ENCODE measurements at places on chromosomes 13 and 19.

GRCh38 chr19:5257155-5258045, 83.2 kb downstream of the PTPRS start:
- DNase-seq, result no peak

- DNase-seq, result no peak
Observed at GRCh38 chr13:49635599-49636433, 7.5 kb downstream of the ARL11 start.

DNA sequence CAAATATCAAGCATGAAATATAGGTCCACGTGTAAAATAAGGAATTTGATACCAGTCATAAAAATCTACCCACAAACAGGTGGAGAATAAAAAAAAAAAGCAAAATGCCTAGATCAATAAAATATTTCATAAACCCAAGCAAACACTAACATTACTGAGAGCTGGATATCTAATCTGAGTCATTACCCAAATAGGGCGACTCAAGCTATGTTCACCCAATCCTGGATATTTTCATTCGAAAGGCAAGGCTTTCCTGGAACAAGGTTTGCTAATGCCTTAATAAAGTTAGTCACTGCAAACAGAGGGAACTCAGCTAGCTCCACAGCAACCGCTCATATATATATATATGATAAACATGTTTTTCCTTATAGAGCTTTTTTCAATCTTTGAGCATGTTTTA, 33.5 kb upstream of the TM9SF2 start:
- DNase-seq, result no peak

DNA sequence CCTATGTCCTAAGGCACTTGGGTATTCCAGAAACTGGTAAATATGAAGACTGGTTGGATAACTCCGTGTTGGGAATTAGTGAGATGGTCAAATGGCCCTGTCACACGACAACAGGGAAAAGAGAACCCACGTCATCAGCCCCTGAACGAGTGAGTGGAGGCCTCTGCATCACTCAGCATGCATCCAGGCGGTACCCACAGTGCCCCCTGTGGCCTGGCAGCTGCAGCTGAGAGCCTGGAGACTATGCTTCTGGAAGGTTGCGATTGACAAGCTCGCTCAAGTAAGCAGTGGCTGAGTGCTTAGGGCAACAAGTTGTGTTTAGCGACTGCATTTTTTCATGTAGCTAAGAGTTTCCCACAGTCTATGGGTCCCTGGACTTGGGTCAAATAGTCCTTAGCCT, 55.9 kb downstream of the COL4A2 start:
- DNase-seq, result no peak

GRCh38 chr13:102039264-102039663, 362.6 kb downstream of the FGF14 start:
- DNase-seq, result no peak

DNA sequence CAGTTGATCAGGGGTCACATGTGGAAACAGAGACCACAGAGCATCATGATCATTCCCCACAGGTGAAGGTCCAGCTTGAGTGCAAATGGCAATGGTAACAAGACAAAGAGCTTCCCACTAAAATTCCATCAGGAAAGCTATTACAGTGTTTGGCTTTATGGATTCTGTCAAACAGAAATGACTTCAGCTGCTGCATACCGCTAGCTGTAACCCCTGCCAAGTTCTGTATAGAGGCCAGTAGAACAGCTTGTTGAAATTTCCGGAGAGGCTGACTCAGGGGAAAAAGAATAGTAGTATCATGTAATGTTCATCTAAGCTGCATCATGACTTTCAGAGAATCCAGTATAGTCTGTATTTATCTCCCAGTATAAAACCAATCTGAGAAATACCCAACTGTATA, 1704.7 kb downstream of the SLITRK5 start:
- DNase-seq, result peak; percentile 5

- DNase-seq, result peak; percentile 26
Observed at GRCh38 chr19:1074544-1075283, 7.7 kb downstream of the ARHGAP45 start.

DNA sequence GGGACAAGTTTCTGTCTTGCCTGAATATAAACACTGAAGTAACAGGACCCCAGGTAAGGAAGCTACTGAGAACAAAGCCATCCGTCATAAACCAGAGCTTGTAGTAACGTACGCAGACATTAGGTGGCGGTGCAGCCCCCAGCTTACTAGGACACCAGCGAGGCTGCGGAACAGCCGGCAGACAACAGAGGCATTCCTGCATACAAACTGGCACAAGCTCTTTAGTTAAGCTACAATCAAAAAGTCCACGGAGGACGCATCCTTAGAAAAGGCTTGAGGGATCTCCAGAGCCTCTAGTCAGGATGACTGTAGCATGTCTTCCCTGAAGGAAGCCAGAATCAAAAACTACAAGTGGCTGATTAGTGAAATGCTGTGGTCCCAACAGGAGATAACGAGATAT, 26.2 kb downstream of the ZNF160 start:
- peak; percentile 78 for DNase-seq

- no peak for DNase-seq
Observed at GRCh38 chr19:29680447-29680846, 15.2 kb downstream of the PLEKHF1 start.

GRCh38 chr13:97359181-97360057, 74.5 kb upstream of the RAP2A start:
- DNase-seq, result peak; percentile 81

GRCh38 chr19:42461700-42462324, 19.1 kb upstream of the CXCL17 start:
- DNase-seq, result no peak

DNA sequence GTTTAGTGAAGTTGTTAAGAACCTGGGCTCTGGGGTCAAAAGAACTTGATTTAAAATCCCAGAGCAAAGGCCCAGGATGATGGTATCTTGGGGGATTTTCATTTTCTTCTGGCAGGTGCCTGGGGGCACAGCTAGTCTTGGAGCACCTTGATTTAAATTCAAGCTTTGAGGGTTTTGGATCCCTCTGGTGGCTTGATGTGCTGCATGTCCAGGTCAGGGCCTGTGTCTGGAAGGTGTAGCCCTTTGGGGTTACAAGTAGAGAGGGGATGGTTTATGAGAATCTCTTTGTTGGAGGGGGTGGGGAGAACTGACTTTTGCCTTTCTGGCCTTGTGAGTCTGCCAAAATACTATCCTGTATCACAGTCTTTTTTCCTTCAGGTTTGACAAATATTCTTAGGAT, 55.8 kb downstream of the AKAP11 start:
- DNase-seq, result no peak

DNA sequence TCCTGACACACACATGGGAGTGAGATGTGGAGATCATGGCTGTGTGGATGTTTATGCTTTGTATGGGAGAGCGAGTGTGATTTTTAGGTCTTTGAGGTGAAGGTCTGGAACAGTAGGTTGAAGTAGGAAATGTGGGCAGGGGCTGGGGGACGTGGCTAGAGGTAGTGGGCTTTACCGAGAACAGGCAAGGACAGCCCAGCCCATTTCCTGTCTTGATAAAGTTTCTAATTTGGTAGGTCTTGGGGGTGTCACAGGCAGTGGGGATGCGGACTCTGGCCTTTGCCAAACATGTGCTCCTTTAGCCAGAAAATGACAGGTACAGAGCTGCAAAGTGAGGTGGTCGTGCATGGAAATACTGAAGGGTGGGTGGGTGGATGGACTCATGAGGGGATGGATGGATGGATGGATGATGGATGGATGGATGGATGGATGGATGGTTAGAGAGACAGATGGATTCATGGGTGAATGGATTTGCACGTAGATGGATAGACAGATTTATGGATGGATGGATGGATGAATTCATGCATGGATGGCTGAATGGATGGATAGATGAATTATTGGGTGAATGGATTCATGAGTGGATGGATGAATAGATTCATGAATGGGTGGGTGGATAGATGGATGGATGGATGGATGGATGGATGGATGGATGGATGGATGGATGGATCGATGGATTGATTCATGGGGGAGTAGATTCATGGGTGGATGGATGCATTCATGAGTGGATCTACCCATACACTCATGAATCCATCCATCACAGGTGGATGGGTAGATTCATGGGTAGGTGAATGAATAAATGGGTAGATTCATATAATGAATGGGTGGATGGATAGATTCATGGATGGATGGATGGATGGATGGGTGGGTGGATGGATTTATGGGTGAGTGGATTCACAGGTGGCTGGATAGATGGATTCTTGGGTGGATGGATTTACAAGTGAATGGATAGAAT, 69.3 kb upstream of the USE1 start:
- DNase-seq, result no peak

DNA sequence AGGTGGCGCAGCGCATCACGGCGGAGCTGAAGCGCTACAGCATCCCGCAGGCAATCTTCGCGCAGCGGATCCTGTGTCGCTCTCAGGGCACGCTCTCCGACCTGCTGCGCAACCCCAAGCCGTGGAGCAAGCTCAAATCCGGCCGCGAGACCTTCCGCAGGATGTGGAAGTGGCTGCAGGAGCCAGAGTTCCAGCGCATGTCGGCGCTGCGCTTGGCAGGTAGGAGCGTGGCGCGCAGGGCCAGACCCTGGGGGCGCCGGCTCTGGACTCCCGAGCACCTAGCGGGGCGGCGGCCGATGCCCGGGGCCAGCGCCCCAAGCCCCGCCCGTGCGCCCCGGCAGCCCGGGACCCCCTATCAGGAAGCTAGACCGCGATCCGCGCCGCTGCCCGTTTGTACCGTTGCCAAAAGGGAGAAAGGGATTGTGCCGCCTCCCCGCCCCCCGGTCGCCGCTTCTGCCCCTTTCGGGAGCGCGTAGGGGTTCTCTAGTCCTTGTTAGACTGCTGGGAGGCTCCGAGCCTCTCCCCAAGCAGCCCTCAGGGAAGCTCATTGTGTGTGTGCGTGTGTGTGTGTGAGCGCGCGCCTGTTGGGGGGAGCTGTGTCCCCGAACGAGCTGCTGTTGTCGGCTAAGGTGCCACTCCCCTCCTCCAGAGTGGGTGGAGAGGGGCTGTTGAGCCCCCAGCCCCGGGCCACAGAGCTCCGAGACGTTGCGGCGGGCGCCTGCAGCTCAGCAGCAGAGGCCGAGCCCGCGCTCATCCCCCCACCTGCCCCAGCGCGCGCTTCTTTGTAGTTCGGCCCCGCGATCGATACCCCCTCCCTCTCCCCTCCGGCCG, 1.5 kb downstream of the ONECUT3 start:
- DNase-seq, result no peak

GRCh38 chr19:8397271-8397670, 7.1 kb downstream of the RAB11B start:
- no peak for DNase-seq

GRCh38 chr19:11506101-11506555, 489 bp upstream of the ZNF653 start:
- DNase-seq, result no peak

- DNase-seq, result no peak
Observed at GRCh38 chr19:16061943-16062342, 14.4 kb upstream of the TPM4 start.

DNA sequence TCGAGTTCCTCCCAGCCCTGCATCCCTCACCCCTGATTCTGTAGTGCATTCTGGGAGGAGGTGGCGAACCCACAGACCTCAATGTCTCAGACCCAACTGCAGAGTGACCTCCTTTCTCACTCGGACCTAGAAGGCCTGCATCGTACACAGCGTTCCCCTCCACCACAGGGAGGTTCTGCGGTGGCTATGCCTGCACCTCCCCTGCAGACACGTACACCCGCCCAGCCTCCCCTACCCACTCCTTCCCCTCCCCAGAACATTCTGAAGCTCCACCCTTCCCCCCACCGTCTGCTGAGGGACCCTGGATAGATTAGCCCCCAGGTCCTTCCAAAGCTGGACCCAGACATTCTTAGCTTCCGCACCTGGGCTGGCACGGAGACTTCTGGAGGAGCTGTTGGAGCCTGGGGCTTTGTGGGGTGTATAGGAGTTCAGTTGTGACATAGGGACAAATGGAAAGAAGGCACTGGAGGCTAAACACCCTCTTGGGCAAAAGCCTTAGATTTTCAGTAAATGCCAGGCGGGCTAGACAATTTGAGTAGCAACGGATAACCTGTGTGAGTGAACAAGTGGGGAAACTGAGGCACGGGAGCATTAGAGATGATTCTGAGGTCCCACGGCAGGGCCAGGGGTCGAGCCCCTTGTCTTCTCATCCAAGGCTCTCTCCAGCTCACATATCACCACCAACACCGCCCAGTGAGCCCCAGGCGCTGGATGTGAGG, 420 bp upstream of the FSD1 start:
- DNase-seq, result no peak

DNA sequence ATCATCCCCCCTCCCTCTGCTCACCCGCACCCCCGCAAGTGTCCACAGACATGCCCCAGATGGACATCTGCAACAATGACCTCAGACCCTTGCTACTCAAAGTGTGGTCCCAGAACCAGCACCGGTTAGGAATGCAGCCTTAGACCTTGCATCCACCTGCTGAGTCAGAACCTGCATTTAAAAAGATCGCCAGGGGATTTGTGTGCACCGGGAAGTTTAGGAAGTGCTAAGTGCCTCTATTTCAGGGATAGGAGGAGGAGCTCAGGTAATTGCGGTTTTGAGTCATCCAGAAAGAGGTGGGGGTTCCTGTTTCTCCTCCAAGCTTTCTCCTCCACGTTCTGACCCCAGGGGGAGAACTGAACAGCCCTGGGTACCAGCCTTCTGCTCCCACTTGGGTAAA, 46.2 kb downstream of the CACNA1A start:
- DNase-seq, result no peak

- DNase-seq, result no peak
Observed at GRCh38 chr13:28041501-28041900, 53.0 kb upstream of the URAD start.

DNA sequence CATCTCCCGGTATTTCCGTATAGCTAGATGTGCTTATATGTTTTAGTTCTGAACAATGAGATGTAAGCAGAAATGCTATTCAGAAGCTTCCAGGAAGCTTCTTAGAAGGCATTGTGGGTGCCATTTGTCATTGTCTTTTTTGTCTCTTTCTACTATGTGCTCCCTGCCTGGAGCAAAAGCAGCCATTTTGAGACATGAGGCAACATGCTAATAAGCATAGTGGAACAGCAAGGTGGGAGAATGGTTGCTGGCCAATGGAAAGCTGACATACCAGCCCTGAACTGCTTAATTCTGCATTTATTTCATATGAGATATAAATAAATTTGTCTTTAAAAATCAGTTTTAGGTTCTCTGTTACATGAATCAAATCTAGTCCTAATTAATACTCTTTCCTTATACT, 299.7 kb downstream of the LMO7 start:
- no peak for DNase-seq

GRCh38 chr19:23286477-23286876, 36.3 kb upstream of the ZNF724 start:
- no peak for DNase-seq

DNA sequence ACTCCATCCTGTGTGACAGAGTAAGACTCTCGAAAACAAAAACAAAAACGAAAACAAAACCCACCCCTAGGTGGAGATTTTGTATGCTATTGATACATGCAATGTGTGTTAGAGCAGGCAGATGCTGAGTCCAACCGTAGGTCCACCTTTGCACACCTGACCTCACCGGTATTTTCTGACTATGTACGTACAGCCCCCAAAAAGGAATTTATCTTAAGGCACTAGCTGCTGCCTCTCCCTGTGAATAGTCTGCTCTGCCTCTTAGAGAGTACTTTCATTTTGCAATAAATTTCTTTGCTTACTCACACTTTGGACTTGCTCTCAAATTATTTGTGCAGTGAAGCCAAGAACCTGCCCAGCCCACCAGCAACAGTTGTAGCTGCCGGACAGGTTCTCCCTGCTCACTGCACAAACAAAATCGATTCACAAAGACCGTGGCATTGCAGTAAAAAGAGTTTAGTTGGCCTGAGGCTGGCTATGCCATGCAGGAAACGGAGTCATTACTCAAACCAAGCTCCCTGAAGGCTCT, 8.2 kb upstream of the ZNF77 start:
- no peak for DNase-seq

- no peak for DNase-seq
Observed at GRCh38 chr13:68551701-68552522, 1321.8 kb upstream of the PCDH9 start.
